ENCODE measurements at places on chromosomes 3 and 15.

DNA sequence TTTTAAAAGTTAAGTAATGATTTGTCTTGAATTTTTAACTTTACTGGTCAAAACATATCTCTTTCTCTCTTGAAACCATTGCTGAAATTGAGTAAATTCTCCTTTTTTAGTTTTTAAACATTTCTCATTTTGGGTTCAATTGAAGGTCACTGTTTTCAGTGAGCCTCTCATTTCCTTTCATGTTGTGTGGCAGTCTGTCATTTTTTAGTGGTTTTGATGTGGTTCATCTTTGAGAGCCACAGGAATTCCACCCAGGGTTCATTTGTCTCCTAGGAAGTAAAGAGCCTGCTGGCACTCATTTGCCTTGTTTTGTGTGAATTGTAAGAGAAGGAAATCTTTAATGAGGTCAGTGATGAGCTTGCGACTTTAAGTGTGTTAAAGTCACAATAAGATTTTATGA, 10.4 kb downstream of the CLDN11 start:
- no peak for DNase-seq

DNA sequence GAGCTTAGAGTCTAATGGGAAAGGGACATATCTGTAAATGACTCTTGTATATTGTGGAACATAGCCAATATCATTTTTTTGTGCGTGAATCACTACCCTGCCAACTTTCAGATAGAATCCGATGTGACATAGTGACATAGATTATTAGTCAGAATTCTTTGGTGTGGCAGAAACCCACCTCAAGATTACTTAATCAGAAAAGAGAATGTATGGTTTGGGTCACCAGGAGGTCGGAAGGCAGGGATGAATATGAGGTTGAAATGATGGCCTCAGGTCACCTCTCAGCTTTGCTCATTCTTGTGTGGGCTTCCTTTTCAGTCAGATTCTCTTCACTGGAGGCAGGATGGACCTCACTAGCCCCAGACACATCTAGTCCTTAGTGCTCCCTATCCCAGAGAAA, 41.4 kb downstream of the SNAPC5 start:
- DNase-seq = no peak

GRCh38 chr3:128367761-128368160, 98.9 kb downstream of the DNAJB8 start:
- DNase-seq = no peak

DNA sequence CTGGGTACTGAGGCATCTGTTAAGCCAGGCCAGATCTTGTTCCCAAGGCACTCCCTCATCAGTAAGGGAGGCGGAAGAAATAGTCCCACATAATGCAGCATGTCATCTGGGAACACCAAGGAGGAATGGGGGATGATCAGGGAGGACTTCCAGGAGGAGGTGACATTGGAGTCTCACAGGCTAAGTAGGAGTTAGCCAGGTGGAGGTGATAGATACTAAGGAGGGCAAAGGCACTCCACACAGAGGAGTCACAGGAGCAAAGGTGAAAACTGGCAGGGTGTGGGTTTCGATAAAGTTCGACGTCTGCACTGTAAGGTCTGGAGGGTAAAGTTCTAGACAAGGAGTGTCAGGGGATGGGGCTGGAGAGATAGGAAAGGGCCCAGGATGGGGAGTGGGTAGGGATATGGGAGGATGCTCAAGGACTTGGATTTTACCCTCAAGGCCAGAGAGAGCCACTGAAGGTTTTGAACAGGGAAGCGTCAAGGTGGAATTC, 6.3 kb downstream of the SLC28A1 start:
- DNase-seq = no peak

DNA sequence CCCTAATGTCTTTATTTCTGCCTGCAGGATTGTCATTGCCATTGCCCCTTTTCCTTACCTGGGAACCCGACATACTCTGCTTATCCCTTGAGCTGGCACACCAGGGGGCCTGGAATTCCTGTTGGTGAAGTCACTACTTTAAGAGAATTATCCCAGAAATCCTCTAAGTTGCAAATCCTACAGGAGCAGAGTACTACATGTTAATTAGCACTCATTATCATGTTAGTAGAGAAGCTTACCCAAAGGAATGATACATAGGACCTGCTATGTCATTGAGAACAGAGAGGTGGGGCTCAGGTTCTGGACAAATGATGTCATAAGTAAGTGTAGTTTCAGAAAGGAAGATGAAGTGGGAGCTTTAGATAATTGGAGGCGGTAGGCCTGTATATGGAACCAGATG, 27.4 kb downstream of the SCG5 start:
- DNase-seq = no peak

- no peak for DNase-seq
Measured at GRCh38 chr3:73401059-73401458, 223.7 kb downstream of the PDZRN3 start.

DNA sequence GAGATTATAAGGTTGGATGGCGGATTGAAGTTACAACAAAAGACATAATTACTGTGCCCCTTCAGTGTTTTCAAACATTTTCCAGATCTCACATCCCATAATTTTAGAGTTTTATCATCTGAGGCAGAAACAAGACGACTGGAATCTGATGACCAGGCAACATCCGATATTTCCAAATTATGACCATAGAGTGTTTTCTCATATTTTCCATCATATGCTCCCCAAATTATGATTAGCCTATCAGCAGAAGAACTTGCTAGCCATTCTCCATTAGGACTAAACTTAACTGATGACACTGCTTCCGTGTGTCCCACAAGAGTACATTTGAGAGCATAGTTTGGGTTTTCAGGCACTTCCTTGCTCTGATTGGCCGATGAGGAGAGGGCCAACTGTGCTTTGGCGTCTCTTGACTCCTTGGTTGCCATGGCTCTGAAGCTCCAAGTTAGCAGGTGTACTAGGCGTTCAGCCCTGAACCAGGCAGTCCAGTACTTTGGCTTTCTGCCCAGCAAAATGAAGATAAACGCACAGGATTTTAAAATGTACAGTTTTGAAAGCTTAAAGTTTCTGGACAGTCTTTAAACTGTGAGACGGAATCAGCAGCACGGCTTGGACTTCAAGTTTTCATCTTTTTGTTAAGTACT, 638 bp downstream of the WDR5B start:
- peak; percentile 44 for DNase-seq

GRCh38 chr3:80754969-80755368, 987.2 kb upstream of the ROBO1 start:
- no peak for DNase-seq

DNA sequence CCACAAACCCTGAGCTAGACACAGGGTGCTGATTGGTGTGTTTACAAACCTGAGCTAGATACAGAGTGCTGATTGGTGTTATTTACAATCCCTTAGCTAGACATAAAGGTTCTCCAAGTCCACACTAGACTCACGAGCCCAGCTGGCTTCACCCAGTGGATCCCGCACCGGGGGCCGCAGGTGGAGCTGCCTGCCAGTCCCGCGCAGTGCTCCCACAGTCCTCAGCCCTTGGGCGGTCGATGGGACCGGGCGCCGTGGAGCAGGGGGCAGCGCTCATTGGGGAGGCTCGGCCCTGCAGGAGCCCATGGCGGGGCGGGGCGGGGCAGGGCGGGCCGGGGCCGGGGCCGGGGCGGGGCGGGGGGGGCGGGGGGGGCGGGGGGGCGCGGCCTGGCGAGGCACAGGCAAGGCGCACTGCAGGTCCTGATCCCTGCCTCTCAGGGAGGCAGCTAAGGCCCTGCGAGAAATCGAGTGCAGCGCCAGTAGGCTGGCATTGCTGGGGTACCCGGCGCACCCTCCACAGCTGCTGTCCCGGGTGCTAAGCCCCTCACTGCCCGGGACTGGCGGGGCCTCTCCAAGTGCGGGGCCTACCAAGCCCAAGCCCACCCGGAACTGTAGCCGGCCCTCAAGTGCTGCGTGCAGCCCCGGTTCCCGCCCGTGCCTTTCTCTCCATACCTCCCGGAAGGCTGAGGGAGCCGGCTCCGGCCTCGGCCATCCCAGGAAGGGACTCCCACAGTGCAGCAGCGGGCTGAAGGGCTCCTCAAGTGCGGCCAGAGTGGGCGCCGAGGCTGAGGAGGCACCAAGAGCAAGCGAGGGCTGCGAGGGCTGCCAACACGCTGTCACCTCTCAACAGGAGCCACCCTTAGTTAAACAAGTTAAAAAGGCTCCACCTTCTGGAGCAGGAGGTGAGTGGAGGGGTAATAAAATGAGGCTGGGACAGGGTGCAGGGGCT, 9.8 kb upstream of the TMEM40 start:
- DNase-seq = no peak

- DNase-seq = peak; percentile 56
Measured at GRCh38 chr3:58052373-58053273, 44.4 kb downstream of the FLNB start.

DNA sequence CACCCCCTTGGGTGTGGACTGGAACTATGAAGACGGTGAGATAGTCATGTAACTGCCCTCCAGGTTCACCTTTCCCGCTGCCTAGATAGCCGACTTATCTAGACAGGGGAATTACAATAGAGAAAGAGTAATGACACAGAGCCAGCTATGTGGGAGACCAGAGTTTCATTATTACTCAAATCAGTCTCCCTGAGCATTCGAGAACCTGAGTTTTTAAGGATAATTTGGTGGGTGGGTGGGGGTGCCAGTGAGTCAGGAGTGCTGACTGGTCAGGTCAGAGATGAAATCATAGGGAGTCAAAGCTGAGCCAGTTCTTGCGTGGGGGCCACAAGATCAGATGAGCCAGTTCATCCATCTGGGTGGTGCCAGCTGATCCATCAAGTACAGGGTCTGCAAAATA, 19.7 kb upstream of the DNAJC19 start:
- no peak for DNase-seq

DNA sequence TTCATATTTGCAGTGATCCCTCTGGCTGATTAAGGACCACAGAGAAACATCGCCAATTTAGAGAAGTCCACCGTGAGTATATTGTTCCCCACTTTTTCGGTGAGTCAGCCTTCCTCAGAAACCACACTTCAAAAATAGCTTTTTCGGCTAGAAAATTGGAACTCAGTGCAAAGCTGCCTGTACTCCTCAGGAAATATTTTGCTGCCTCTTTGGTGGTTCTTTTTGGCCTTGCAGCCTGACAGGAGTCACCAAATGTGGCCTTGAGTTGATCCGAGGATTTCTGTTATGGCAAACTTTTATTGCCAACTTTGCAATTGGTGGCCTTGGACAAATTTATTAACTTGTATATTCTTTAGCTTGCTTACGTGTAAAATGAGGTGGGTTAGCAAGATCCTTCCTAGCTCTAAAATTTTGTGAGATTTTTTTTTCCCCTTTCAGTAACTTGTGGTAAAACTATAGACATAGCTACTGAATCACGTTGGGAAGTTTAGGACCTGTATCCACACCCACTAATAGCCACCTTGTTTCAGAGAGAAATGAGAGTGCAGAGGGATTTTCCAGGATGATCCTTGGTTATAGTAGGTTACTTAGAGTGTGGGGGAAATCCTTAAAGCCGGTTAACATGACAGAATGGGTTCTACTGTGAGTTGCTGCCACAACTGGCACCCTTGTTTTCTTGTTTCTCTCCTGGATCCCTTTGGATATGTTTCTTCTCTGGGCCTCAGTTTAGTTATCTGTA, 9.9 kb downstream of the ARL6IP5 start:
- no peak for DNase-seq

DNA sequence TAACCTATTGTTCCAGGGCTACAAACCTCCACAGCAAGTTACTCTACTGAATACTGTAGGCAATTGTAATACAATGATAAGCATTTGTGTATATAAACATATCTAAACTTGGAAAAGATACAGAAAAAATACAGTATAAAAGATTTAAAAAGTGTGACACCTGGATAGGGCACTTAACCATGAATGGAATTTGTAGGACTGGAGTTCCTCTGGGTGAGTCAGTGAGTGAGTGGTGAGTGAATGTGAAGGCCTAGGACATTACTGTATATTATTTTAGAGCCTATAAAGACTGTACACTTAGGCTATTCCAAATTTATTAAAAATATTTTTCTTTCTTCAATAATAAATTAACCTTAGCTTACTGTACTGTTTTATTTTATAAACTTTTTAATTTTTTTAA, 38.4 kb upstream of the SLC25A36 start:
- DNase-seq = no peak

DNA sequence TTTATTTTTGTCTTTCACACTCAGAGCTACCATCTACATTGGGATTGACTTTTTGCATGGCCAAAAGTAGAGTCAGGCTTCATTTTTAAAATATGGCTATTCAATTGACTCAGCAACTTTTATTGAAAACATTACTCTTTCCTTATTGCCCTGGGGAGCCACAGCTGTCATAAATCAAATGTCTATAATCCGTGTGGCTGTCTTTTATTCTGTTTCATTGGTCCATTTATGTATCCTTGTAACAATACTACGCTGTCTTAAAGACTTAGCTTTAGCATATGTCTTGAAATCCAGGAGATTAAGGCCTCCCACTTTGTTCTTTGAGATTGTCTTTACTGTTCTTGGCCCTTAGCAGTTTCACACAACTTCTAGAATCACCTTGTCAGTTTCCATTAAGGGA, 55.2 kb downstream of the CEMIP start:
- DNase-seq = no peak

DNA sequence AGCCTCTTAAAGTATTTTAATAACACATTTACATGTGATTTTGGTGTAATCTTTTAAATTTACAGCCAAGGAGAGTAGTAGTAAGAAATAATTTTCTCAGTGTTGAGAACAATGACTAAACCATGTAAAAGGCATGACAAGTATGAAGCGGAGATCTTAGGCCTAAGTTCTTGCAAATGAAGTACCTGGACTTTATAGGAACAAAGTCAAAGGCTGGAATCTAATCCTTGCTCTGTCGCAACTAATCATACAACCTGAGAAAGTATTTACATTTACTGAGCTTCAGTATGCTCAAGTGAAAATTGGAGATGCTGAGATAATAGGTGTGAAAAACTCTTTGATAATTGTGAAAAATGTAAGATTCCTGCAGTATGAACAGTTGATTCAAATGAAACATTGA, 86.4 kb upstream of the VGLL3 start:
- no peak for DNase-seq

DNA sequence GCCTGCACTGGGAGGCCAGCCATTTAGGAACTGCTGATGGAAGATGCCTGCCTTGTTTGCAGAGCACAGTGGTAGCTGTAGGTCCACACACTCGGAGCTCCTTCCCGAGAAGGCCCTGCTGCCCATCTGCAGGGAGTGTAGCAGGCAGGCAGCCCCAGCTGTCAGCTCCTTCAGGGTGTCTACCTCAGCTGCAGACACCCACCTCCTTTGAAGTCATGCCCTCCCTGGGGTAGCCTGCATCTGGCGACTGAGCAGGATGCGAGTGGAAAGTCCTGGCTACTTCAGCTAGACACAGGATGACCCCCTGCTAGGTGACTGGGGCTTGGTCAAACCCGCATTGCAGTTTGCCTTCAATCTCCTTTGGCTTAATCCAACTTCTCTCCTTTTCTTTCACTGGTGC, 93.2 kb upstream of the TLE3 start:
- DNase-seq = no peak

DNA sequence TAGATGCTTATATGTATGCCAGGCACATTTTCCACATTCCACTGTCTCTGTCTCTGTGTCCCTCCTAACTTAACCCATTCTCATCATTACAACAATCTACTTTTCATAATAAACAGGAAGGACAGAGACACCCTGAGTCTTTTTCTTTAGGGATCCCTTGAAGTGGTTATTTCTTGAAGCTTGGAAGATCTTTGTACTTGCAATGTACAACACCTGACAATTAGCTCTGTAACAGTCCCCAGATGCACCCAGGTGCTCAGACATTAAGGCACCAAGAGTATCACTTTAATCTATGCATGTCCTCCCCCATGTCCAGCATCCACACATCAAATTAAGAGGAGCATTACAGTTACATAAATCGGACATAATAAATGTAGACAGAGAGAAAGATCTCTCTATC, 309.6 kb upstream of the KCNH8 start:
- no peak for DNase-seq

- DNase-seq = no peak
Measured at GRCh38 chr3:175374705-175375104, 515.6 kb downstream of the NAALADL2 start.
